ENCODE measurements at places on chromosomes 1 and 21.

DNA sequence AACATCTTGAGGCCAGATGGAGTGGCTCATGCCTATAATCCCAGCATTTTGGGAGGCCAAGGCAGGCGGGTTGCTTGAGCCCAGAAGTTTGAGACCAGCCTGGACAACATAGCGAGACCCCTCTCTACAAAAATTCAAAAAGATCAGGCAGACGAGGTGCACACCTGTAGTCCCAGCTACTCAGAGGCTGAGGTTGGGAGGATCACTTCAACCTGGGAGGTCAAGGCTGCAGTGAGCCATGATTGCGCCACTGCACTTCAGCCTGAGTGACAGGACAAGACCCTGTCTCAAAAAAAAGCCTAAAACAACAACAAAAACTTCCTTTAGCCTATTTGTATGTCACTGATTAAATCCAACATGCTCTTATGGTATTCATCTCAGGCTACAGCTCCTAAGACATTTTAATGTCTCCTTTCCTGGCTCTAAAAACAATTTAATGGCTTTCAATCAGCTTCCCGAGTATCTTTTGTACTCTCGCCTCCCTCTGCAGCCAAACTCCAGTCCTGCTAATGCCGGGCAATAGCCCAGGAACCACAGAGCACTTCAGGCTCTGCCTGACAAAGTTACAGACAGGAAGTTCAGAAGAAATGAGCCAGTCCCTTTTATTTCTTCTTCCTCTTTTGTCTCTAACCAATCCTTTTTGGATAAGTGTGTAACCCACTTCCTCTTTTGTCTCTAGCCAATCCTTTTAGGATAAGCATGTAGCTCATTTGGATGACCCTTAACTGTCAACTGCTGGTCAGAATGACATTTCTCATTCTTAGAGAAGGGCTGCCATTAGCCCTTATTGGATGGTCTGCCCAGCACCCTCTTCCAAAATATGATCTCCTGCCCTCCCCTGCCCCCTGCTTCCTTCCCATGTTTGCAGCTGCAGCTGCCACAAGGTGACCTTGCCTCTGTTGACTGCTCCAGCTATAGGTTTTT, 6.6 kb upstream of the DOP1B start:
- no peak for DNase-seq

DNA sequence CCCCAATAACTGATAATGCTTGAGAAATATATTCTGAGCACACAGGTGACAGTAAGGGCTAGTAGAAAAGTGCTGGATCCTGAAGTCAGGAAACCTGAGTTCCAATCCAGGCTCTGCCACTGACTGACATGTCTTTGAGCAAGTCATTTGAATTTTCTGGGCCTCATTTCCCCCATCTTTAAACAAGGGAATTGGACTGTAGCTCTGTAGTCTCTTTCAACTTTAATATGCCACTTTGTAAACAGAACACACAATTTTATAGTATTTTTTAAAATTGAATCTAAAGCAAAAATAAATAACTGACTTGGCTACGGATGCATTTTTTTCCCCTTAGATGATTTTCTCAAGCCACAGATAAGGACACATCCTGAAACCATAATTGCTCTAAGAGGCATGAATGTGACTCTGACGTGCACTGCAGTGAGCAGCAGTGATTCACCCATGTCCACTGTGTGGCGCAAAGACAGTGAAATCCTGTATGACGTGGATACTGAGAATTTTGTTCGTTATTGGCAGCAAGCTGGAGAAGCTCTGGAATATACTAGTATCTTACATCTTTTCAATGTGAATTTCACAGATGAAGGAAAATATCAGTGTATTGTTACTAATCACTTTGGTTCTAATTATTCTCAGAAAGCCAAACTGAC, 37.0 kb downstream of the LRIG2 start:
- DNase-seq, result no peak

- DNase-seq, result peak; percentile 92
Measured at GRCh38 chr1:184753608-184754475, 816 bp downstream of the EDEM3 start.

DNA sequence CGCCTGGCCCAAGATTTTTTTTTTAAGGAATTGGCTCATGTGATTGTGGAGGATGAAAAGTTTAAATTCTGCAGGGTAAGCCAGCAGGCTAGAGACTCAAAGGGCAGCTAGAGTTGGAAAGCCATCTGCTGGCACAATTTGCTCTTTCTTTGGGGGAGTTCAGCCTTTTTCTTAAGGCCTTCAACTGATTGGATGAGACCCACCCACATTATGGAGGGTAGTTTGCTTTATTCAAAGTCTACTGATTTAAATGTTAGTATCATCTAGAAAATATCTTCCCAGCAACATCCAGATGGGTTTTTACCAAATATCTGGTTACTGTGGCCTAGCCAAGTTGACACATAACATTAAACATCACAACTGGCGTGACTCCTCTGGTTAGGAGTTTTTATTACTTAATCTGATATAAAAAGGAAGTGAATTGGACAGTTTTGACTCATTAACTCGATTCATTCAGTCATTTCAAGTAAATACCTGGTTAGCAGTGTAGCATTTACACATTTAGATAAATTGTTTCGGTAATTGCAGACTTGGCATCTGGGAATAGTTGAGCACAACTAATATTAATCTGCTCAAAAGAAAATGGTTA, 12.4 kb downstream of the HOOK1 start:
- DNase-seq, result no peak

GRCh38 chr1:75797606-75798216, 1.0 kb downstream of the MSH4 start:
- DNase-seq, result no peak

- DNase-seq, result no peak
Measured at GRCh38 chr1:166947398-166948043, 27.8 kb downstream of the ILDR2 start.

DNA sequence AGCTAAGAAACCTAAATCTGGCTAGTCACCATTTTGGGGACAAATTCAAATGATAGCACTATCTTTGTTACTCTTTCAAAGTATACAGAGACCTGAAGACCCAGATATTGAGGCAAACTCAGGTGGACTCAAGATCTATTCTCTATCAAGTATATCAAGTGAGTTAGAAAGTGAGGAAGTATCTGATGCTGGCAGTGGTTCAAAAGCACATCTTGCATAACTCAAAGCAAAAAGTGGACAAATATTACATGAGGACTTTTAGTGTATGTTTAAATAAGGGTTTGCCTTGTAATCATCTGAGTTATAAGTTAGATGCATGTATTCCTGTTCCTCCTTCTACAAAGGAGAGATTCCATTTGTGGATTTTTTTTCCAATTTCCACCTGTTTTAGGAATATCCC, 338.4 kb downstream of the DISC1 start:
- no peak for DNase-seq

DNA sequence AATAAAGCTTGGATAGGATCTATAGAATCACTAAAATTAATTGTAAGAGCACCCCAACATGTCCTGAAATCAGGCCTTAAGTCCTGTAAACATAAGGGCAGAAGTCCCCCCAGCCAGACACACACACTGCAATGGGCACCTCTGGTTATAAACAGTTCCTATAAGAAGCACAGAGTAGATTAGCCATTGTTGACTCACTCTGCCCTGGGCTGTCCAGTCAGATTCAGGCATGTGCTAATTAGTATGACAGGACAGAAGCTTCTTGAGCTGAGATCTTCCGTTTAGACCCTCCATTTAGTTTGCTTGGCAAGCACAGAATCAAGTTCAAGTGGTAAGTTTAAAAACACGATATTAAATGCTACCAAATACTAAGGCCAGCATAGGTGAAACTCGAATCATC, 11.8 kb upstream of the DENND1B start:
- DNase-seq, result no peak

GRCh38 chr1:219159946-219160645, 13.6 kb upstream of the LYPLAL1 start:
- DNase-seq, result no peak

- DNase-seq, result no peak
Measured at GRCh38 chr1:182433580-182433979, 16.4 kb upstream of the RGSL1 start.

- no peak for DNase-seq
Measured at GRCh38 chr1:111758373-111758772, 2.7 kb downstream of the DDX20 start.

DNA sequence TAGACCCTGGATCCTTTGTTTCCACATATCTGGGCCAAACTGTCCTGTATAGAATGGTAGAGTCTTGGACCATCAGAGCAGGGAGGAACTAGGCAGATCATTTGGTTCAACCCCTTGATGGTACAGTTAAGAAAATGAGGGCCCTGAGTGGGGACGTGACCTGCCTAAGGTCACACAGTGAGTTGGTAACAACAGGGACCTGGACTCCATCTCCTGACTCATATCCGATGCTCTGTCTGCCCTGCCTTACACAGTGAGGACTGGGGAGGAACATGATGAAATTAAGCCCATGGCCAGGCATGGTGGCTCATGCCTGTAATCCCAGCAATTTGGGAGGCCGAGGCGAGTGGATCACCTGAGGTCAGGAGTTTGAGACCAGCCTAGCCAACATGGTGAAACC, 440.2 kb downstream of the PTPRU start:
- no peak for DNase-seq

GRCh38 chr1:228507961-228508652, 20.9 kb downstream of the RNF187 start:
- no peak for DNase-seq

DNA sequence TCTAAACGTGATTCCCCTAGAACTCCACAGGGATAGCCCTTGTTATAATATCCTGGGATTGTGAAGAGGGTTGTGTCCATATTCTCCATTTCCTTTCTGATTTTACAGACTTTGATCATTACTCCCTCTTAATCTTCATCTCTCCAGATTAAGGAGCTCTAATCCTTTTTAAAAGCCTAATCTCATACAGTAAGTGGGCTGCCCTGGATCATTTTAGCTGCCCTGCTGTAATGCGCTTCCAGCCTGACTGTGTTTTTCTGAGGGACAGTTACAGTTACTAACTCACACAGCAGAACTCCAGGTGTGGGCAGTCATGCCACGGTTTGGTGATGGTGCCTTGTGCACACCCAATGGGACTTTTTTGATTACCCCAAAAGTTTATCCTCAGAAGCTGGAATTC, 33.5 kb downstream of the PROX1 start:
- DNase-seq, result no peak

- DNase-seq, result no peak
Measured at GRCh38 chr1:99725996-99726395, 40.4 kb downstream of the FRRS1 start.

- DNase-seq, result peak; percentile 55
Measured at GRCh38 chr1:119347858-119348257, 20.7 kb upstream of the HAO2 start.

DNA sequence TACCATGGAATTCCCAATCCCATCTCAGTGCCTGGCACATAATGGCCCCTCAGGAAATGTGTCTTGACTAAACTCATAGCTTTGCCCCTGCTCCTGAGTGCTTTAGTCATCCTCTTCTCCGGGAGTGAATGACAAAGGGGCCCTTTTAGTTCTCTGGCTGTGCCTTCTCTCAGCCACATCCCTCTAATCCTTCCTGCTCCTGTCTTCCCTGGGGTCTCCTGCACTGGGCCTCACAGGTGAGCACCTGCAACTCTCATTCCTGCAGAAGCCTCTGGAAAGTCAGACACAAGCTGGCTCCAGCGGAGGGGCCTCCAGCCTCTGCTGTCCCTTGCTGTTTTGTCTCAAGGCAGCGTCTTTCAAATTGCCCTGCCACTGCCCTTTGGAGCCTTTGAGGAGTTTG, 14.0 kb upstream of the ETV3L start:
- DNase-seq, result no peak

- no peak for DNase-seq
Measured at GRCh38 chr21:19537116-19537515, 1133.5 kb upstream of the TMPRSS15 start.

DNA sequence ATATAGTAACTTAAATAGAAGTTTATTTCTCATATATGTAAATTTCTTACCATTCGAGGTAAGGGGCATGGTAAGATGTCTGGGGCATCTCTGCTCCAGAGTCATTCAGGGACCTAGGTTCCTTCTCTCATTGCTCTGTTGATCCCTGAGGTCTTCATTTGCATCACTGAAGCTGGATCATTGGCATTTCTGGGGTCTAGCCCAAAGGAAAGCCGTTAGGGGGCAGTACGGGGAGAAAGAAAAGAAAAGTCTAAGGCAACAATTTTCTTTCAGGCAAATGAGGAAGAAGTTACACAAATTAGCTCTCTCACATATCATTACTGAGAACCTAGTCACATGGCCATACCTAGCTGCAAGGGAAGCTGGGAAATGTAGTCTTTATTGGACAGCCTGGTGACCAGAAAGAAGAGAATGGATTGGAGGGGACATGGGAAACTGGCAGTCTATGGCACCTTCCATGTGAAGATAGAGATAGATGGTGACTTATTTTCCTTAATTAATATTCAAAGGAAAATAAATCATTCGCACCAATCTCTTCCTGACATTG, 10.2 kb upstream of the SUSD4 start:
- DNase-seq, result no peak

- DNase-seq, result no peak
Measured at GRCh38 chr1:24704411-24705259, 40.6 kb upstream of the CLIC4 start.

GRCh38 chr1:199282751-199283305, 644.0 kb downstream of the PTPRC start:
- no peak for DNase-seq

GRCh38 chr1:168794057-168794456, 65.1 kb upstream of the DPT start:
- no peak for DNase-seq

GRCh38 chr21:14058566-14058965, 152.2 kb downstream of the LIPI start:
- no peak for DNase-seq

DNA sequence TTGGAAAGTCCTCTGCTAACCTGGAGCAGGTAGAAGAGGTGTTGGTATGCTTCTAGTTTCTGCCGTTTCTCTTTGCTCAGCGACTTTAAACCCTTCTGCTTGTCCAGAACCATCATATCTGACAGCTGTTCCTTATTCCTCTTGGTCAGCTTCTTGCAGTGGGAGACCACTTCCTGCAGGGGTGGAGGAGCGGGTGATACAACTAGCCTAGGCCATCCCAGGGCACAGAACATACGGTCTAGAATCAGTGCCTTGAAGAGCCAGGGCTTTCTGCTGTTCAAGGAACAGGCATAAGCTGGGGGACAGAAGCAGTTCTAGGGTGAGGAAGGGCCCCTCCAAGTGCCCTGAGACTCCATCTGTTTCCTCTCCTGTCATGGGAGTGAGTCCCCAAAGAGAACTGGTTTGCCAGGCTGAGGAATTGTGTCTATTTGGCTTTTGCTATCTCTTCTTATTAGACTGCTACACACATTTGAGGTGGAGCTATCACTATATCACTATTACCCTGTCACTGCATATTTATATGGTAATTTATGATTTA, 32.5 kb downstream of the IQGAP3 start:
- DNase-seq, result no peak

- no peak for DNase-seq
Measured at GRCh38 chr1:220751111-220751510, 3.0 kb downstream of the MTARC2 start.

- no peak for DNase-seq
Measured at GRCh38 chr21:38486706-38487105, 11.6 kb downstream of the ERG start.

DNA sequence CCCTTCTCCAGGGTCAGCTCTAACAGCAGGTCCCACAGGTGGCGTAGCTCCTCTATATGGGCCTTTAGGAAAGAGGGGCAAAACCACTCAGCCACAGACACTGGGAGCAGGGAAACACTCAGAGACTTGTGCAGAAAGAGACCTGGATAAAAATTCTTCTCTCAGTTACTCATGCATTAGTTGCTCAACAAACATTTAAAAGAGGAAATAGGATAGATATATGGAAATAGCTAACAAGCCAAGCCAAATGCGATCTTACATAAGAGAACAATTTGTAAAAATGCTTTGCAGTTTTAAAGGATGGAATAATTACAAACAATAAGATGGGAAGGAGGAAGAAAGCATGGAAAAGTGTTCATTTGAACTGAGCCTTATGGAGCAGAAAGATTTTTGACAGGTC, 4.9 kb downstream of the SPTA1 start:
- DNase-seq, result no peak
